ENCODE measurements at places on chromosomes 5 and 9.

GRCh38 chr9:133717113-133718031 lies 20.8 kb downstream of the SARDH start:
- no peak for DNase-seq

GRCh38 chr9:124300312-124300711 lies 42.6 kb downstream of the NEK6 start:
- no peak for DNase-seq

DNA sequence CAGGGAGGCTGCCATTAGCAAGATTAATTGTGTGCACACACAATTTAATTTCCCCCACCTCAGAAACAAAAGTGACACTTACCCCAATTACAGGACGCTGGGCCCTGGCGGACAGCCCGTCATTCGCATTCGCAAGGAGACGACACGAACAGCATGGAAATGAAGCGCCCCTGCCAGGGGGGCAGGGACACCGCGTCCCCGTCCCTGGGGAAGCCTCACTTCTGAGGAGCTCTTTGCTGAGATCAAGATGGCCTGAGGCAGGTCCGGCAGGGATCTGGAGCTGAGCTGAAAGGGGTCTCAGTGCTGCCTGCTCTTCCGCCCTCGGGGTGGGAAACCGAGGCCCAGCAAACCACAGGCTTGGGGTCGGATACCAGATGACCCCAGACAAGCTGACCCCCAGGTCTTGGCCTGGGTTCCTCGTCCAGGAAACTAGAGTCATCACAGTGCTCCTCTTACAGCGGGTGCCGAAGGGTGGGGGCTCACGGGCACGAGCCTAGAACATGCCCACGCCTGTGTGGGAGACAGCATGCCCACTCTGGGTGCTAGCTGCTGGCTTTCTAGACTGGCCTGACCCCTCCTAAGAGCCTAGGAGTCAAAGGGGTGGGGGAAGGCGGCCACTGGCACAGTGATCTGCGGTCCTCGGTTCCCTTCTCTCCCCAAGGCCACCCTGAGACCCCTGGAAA lies 103.2 kb downstream of the VAV2 start:
- DNase-seq: no peak

- no peak for DNase-seq
Observed at GRCh38 chr5:132315529-132316067, 21.4 kb downstream of the SLC22A4 start.

DNA sequence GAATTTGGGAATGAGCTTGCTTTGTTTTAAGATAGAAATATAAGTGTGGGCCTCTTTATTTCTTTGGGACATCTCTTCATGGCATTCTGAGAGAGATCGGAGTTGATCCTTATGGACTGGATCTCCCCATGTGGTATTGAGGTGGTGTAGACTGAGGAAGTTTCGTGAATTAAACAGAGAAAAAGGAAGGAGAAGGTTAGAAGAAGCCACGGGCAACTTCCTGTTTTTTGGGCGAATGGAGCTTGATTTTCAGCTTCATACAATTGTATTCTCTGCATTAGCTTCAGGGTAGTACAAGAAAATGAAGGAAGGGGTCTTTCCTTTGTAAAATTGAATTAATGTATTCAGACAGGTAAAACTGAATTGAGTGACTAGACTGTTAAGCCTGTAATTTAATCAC lies 70.5 kb upstream of the HMHB1 start:
- DNase-seq: no peak

DNA sequence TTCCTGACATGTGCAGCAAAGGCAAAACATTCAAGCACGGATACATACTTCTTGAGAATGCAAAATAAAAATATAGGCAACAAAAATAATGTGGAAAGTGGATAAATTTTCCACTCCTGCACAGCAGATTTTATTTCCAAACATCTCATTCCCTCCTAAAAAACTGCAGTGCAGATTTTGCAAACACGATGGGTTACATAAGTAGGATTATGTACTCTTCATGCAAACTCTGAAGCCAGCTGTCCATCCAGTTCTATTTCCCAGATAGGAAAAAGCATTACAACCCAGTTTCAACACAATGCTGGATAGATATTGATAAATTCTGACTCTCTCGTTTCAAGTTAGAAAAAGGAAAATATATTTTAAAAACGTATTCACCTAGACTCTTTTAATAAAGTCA lies 52.7 kb upstream of the CCNG1 start:
- no peak for DNase-seq

GRCh38 chr9:120892748-120893610 lies 16.0 kb upstream of the PHF19 start:
- DNase-seq: no peak

DNA sequence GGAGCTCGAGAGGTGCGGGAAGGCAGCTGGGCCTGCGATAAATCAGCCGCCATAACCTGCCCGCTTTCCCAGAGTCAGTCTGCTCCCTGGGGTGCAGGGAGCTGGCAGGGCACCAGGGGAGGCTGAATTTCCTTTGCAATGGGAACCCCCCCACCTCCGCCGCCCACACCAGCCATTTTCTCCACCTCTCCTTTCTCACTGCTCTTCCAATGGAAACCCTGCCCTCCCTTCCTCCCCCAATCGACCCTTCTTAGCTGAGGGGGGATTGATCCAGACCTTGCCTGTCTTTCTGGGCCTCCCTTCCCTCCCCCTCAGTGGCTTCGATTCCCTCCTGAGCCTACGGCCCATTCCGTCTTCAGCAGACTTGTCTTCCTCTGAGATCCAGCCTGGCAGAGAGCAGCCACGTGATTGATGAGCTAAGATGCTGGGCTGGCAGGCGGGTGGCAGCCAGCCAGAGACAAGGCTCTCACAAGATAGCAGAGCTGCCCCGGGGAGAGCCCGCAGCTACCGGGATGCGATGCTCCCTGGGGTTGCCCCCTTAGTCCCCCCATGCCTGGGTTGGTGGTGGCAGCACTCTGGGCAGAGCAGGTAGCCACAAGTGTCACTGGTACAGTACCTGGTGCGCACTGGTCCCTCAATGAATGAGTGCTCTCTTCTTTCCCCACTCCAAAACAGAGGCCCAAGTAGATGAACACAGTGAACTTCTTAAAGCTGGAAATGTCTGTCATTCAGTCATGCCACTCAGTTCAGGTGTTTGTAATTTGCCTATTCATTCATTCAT lies 53.7 kb upstream of the FABP6 start:
- DNase-seq: no peak

DNA sequence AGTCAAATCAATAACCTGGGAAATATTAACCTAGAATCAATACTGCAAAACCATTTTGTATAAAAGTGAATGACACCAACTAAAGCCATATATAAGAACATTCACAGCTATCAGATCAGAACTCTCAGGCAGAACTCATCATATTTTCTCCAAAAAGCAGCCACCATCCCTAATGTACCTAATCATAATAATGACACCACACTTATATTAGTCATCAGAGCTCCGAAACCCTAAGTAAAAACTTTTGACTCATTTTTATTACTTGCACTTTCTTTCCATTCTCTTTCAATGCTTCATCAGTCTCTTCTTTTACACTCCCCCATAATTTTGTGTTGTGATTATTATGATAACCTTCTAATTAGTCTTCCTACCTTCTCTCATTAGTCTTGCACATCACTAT lies 45.3 kb downstream of the INSL6 start:
- no peak for DNase-seq

- no peak for DNase-seq
Observed at GRCh38 chr9:105497704-105498103, 49.9 kb downstream of the FSD1L start.

DNA sequence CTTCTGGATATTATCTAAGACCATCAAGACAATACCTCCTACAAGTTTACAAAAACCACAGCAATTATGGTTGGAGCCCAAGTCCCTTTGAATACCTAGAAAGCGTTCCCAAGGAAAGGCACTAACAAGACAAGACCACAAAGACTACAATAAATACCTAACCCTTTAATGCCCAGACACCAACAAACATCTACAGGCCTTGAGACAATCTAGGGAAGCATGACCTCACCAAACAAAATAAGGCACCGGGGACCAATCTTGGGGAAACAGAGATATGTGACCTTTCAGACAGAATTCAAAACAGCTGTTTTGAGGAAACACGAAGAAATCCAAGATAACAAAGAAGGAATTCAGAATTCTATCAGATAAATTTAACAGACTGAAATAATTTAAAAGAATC lies 37.8 kb downstream of the OXCT1 start:
- no peak for DNase-seq

- no peak for DNase-seq
Observed at GRCh38 chr9:131459056-131459455, 43.7 kb upstream of the POMT1 start.

- no peak for DNase-seq
Observed at GRCh38 chr9:135994501-135995192, 33.5 kb upstream of the UBAC1 start.

Measured in amniotic stem cell (primary cell).